ENCODE measurements at places on chromosomes 4 and X. TPM values are rescaled to one million over a fixed set of nuclear protein-coding genes. Genes with fewer than 3 reads are reported as not detected.

NAP1L5 gene
- total RNA-seq = 8.9 TPM

ZNF157 gene
- 0.17 TPM for total RNA-seq

MRPL1 gene
- 25.4 TPM for total RNA-seq

ZNF41 gene
- 5.4 TPM for total RNA-seq

TEX13B gene
- not detected for total RNA-seq
